Psoas muscle (tissue), 8 donors: ENCODE measurements at places on chromosomes 5 and 9. TPM values are rescaled to one million over a fixed set of nuclear protein-coding genes. Genes with fewer than 3 reads are reported as not detected.

The HEMGN gene
- total RNA-seq = not detected

DNA sequence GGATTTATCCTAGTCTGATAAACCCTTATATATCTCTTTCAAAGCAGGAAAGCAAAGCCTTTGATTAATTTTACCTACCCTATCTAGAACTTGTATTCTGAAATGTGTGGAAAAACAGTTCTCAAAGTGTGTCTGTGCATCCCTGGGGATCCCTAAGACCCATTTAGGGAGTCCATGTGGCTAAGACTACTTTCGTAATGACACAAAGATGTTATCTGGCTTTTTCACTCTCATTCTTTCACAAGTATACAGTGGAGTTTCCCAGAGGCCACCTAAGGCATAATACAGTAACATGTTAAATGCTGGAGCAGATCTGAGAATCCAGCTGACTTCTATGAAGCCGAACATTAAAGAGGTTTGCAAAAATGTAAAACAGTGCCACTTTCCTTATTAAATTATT lies 54.3 kb upstream of the TNFSF15 start:
- DNase-seq = no peak

GRCh38 chr5:28548856-28549255 lies 1510.5 kb upstream of the CDH9 start:
- no peak for DNase-seq

DNA sequence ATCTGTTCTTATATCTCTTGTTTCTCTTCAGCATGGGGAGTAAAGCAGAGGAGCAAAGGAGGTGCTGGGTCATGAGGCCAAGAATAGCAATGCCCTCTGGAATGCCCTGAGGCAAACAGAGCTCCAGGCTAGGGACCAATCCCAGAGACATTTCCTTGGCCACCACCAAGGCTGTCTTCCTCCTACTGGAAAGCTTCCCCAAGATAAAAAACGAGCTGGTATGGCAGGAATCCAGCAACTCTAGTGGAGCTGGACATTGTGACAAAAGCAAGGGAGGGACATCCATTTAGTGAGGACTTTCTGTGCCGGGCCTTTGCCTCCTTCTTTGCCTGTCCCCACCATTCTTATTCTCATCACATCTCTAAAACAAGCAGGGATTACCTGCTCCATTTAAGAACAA lies 161.6 kb downstream of the ASTN2 start:
- no peak for DNase-seq

- no peak for DNase-seq
These were observed 594.9 kb downstream of the CCDC171 start for GRCh38 chr9:16147726-16148125.

- DNase-seq = no peak
These were observed 150.9 kb downstream of the FGF18 start for GRCh38 chr5:171570244-171570825.
